ENCODE measurements at places on chromosomes 5 and 9.

- no peak for DNase-seq
Measured at GRCh38 chr5:106392766-106393165, 1278.0 kb downstream of the EFNA5 start.

GRCh38 chr9:94097788-94098414, 13.6 kb downstream of the PTPDC1 start:
- no peak for DNase-seq

DNA sequence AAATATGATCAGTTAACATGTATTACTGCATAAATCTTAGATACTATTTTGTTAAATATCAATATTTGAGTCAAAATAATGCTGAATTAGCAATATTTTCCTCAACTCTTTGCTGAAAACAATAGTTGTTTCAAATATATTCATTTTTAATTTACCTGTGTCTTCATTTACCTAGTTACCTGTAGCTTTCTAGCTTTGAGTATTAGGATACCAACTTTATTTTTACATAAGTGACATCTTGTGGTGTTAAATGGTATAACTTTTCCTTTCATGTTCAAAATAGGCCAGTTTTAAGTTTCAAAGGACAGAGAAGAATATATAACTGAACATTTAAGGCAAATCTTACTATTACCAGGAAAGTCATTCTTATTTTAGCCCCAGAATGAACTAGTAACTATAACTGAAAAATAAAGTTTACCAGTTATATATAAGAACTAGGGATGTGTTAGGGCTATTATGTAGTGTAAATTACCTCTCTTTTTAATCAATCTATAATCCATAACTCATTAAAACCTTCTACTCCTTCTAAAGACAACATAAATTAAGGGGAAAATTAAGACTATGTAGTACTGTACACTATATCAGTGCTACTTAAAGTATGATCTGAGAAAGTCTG, 25.3 kb downstream of the AP3B1 start:
- DNase-seq: no peak

DNA sequence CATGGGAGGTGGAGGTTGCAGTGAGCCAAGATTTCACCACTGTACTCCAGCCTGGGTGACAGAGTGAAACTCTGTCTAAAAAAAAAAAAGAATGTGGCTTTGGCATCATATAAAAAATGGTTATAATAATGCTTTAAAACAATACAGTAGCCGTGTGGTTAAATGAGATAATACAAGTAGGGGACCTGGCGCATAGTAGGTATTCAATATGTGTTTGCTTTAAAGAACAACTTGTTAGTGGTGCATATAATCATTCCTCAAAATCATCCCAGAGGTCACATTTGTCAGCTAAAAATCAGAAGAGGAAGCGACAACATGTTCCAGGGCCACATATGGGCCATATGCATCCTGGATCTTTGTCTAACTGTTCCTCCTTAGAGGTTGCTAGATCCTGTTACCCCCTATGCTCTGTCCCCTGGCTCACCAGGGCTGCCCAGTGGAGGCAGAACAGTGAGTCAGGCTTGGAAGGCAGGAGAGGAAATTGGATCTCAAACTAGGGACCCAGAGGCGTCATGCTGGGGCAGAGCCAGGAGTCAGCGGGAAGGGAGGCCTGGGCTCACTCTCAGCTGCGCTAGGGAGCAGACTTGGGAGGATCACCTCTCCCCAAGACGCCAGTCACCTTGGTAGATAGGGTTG, 27.7 kb downstream of the LHX6 start:
- DNase-seq: no peak

GRCh38 chr5:54361691-54362411, 51.5 kb upstream of the ARL15 start:
- DNase-seq: no peak

DNA sequence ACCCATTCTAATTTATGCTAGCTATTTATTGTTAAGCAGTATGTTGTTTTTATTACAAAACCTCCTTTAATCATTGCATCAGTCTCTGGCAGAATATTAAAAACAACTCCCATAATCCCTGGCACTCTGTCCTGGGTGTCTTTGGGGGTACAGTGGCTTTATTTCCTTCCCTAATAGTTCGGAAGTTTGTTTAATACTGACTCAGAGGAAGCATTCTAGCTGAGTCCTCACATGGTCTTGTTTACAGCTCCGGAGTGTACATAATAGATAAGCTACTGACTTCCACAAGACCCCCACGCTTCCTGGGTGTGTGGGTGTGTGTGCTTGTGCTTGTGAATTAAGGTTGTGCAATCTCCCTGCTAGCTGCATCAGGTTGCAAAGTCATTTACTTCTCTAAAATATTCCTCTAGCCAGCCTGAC, 149.8 kb upstream of the CDKN2B start:
- no peak for DNase-seq

DNA sequence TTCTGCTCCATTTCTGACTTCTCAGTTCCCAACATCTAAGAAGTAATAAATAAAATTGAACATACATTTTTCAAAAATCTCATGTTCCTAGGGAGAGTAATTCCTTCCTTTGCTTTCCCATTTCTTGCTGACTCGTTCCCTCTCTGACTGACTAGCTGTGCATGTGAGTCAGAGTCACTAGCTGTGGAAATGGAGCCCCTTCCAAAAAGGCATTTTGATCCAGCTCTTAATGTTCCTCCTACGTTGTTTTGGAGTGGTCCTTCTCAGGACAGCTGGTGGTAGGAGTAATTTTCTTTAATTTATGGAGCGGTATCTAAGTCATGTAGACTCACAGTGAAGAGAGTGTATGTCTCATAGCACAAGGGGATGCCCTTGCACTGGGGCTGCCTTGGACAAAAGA, 460.2 kb downstream of the GADD45G start:
- no peak for DNase-seq

DNA sequence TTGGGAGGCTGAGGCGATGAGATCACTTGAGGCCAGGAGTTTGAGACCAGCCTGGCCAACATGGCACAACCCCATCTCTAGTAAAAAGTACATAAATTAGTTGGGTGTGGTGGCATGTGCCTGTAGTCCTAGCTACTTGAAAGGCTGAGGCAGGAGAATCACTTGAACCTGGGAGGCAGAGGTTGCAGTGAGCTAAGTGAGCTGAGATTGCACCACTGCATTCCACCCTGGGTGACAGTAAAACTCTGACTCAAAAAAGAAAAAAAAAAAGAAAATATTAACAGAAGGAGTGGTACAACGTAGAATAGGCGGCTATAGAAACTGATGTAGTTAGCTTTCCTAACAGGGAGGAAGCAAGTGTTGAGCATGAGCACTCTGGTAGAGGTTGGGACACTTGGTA, 59.9 kb downstream of the PBX3 start:
- no peak for DNase-seq

DNA sequence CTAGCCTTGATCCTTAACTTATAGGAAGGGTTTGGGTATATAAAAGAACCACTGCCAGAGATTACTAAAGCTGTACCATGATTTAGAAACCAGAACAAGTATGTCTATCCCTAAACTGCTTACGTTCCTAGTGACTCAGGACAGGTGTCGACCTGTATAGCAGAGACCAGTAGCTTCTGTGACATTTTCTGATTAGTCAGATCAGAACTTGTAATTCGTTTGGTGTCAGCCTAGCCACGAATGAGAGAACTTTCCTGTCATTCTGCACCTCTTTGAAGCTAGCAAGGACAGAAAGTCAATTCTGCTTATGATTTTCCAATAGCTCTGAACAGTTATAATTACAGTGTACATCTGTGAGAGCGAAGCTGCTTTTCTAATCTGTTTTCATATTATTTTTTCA, 39.5 kb downstream of the PRKACG start:
- no peak for DNase-seq

DNA sequence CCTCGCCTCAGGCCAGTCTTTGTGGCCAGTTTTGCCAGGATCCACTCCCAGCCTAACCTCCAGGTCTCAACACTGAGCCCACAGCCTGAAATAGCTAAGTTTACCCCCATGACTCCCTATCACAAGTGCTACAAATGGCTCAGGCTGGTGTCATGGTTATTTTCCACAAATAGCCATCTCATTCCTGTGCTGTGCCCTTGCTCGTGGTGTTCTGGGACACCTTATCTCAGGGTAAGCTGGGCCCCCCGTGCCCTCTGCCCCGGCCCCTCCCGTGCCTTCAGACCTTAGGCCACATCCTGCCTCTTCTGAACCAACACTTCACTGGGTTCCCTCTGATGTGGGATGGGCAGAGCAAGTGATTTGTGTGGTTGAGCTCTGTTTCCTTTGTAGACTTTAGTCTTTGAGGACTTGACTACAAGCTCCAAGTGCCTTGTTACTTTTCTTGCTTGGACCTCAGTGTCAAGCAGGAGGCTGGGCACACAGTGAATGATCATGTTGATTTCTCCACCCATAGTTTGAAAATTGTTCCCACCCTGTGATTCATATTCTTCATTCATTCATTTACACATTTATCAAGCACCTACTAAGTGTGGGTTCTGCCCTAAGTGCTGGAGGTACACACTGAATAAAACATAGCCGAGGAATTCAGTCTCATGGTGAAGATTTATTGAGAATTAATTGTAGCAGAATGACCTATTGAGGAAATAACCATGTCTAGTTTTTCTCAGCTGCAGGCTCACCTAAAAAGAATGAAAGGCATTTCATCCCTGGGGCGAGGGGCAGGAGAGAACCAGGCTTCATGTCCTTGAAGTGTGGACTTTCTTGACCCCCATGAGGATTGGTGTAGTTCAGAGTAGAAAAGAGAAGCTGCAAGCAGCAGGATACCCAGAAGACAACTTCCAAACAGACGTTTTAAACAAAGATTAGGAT, 84.5 kb upstream of the CTNNA1 start:
- no peak for DNase-seq

GRCh38 chr9:136053757-136054142, 41.3 kb downstream of the NACC2 start:
- DNase-seq: no peak

Measured in stimulated activated CD4-positive, alpha-beta T cell treated with anti-CD3 and anti-CD28 coated beads, Interleukin-12 subunit alpha, Interleukin-12 subunit beta, amount 100 ng/mL, for 24 hours (primary cell).